ENCODE measurements at places on chromosomes 2 and 18.

- DNase-seq = no peak
Observed at GRCh38 chr18:11821643-11822237, 29.5 kb upstream of the CHMP1B start.

DNA sequence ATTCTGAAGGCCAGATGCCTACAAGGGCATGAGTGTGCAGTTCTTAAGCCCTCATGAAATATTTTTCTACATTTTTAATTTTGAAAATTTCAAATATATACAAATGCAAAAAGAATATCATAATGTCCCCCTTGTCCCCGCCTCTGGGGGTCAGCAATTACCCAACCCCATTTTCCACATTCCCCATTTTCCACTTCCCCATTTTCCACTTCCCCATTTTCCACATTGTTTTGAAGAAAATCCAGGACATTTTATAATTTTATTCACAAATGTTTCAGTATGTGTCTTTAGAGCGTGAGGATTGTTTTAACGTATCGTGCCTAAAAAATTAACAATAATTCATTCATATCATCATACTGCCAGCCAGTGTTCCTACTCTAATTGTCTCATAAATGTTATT is 403.6 kb upstream of the RAB6C start:
- no peak for DNase-seq

DNA sequence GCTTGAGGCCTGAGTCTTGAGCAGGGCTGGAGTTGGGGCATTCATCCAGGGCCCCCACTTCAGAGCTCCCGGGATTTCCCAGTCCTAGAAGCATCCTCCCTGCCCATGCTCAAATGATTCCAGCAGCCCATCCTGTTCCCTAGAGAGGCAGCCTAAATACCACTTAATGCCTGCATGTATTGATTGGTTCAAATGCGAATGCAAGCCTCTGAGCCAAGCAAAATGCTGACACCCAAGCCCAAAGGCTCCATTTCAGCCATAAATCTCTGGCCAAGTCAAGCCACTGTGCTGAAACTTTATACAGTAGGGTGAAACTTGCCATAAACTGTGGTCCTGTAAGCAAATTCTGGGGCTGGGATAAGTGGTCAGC is 279.8 kb downstream of the CLIP4 start:
- DNase-seq = no peak

- DNase-seq = no peak
Observed at GRCh38 chr2:78839259-78839658, 186.2 kb upstream of the REG3G start.

DNA sequence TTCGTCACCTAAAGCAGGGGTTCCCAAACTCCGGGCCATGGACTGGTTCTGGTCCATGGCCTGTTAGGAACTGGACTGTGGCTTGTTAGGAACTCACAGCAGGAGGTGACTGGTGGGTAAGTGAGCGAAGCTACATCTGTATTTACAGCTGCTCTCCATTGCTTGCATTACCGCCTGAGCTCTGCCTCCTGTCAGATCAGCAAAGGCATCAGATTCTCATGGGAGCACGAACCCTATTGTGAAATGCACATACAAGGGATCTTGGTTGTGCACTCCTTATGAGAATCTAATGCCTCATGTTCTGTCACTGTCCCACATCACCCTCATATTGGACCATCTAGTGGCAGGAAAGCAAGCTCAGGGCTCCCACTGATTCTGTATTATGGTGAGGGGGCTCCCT is 217.0 kb downstream of the ZFP36L2 start:
- DNase-seq = no peak

- no peak for DNase-seq
Observed at GRCh38 chr2:113298176-113298575, 19.5 kb upstream of the PAX8 start.

GRCh38 chr2:11995456-11995855 is 249.0 kb downstream of the LPIN1 start:
- DNase-seq = no peak

DNA sequence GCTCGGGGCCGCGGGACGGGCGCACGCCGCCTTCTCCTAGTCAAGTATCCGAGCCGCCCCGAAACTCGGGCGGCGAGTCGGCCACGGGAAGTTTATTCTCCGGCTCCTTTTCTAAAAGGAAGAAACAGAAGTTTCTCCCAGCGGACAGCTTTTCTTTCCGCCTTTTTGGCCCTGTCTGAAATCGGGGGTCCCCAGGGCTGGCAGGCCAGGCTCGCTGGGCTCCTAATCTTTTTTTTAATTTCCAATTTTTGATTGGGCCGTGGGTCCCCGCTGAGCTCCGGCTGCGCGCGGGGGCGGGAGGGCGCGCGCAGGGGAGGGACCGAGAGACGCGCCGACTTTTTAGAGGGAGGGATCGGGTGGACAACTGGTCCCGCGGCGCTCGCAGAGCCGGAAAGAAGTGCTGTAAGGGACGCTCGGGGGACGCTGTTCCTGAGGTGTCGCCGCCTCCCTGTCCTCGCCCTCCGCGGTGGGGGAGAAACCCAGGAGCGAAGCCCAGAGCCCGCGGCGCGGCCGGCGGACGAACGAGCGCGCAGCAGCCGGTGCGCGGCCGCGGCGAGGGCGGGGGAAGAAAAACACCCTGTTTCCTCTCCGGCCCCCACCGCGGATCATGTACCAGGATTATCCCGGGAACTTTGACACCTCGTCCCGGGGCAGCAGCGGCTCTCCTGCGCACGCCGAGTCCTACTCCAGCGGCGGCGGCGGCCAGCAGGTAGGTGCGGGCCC is 617 bp downstream of the FOSL2 start:
- DNase-seq = no peak

GRCh38 chr2:16088035-16088801 is 147.9 kb downstream of the MYCN start:
- DNase-seq = no peak

DNA sequence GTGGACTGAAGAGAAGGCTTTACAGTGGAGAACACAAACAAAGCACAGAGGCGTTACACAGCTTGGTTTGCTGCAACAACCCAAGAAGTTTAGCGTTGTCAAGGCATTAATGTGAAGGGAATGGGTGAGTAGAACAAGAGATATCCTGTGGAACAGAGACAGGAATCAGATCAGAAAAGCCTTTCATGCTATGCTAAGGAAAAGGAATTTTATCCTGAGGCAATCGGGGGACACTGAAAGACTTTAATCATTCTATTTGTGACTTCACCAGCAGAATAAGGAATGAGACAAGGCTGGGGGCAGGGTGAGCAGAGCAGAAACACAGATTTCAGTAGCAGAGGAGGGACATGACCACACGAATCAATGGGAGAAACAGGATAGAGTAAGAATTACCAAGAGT is 600.7 kb downstream of the IRS1 start:
- DNase-seq = no peak

DNA sequence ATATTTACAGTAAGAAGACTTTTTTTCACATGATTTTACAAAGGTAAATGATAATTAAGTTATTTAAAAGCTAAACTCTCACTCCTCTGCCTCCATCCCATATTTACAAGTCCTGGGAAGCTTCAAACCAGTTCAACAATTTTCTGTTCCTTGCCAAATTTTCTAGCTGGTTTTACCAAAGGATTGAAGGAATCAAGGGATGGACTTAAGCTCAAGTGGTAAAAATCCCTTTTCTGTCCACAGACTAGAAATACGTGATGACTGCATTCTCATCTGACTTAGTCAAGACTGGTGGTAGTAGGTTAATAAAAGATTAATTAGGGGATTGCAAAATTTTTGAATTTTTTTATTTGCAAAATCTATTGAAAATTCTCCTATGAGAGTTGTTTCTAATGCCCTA is 297.3 kb downstream of the MTX2 start:
- no peak for DNase-seq

DNA sequence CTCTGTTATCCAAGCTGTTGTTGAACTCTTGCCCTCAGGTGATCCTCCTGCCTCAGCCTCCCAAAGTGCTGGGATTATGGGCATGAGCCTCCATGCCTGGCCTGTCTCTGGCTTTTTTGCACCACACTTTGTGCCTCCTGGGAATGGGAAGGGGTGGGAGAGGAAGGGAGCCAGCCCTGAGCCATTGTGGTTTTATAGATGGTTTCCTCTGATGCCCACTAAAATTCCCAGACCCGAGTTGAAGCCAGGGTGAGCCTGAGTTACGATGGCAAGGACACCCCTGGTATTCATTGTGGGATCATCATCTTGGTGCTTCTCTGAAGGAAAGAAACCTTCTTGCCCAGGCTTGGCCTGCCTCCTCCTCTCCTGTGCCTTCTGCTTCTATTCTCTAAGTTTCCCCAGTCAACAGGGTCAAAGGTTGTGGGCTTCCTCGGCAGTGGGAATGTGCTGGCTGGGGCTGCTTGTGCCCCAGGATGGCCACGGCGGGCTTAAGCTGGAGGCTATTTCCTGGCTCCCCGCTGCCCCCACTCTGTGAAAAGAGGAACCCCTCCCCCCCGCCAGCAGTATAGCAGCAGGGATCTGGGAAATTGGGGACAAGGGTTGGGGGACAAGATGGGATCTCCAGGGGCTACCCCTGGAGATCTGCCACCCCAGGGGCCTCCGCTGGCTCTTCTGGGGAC is 106.2 kb downstream of the STPG4 start:
- DNase-seq = no peak

- DNase-seq = no peak
Observed at GRCh38 chr2:8592736-8593135, 89.1 kb upstream of the ID2 start.

GRCh38 chr2:213316001-213316735 is 31.9 kb downstream of the SPAG16 start:
- DNase-seq = no peak

DNA sequence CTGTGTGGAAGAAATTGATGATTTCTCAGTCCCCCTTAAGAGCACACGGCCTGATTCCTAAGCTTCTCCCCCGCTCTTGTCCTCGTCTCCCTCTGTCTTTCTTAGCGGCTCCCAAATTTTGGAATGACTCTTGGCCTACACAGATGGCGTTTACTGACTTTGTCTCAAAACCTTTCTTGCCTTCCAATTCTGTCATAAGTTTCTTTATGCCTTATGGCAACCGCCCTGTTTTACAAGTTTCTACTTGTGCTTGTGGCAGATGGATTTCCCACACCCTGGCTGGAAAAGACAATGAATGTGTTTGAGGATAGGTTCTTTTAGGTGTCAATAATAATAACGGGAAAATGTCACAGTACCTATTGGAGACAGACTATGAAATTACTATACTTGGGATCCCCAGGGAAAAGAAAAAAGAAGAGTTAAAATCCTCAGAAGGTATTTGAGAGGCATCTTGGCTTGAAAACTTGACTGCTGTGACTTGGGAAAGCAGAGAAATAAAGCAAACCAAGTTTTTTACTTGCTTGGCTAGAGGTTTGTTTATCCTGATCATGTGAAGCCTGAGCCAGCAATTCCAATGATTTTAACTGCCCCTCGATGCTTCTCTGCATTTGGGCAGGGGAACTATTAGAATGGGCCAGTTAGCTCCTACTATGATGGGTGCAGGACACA is 276.4 kb downstream of the HRH4 start:
- no peak for DNase-seq

- no peak for DNase-seq
Observed at GRCh38 chr2:147500229-147500628, 344.6 kb upstream of the ACVR2A start.

DNA sequence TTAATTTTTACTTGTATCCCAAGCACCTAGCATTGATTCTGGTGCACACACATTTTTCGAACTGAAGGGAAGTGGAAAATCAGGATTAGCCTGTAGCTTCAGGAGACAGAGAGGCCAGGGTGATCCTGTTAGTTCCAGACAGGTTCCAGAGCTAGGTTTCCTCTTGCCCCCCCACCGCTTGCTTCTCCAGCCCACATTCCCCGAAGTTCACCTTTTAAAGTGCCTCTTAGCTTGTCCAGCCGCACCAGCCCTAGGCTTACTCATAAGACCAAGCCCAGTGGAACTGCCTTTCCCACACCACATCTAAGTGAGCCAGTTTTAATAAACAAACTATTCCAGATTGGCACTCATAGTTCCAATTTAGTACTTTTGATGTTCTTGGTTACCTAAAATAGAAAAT is 898.6 kb upstream of the KLHL29 start:
- no peak for DNase-seq

- no peak for DNase-seq
Observed at GRCh38 chr2:211306929-211307328, 750.5 kb downstream of the CPS1 start.

- DNase-seq = no peak
Observed at GRCh38 chr2:29022679-29023078, 41.6 kb downstream of the TOGARAM2 start.

GRCh38 chr2:218895759-218896500 is 15.3 kb downstream of the WNT10A start:
- no peak for DNase-seq

DNA sequence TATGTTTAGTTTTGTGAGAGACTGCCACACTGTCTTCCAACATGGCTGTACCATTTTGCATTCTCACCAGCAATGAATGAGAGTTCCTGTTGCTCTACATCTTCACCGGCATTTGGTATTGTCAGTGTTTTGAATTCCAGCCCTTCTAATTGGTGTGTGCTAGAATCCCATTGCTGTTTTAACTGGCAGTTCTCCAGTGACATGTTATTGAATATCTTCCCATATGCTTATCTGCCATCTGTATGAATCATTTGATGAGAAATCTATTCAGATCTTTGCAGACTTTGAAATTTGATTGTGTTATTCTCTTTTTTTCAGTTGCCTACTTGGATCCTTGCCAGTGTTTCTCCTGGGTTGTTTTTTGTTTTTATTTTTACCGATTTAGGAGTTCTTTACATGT is 99.0 kb downstream of the SNTG2 start:
- no peak for DNase-seq

- no peak for DNase-seq
Observed at GRCh38 chr18:35588122-35588521, 6.6 kb downstream of the GALNT1 start.

GRCh38 chr2:61045226-61045625 is 20.4 kb upstream of the SANBR start:
- DNase-seq = no peak

GRCh38 chr2:37851828-37852584 is 73.1 kb upstream of the RMDN2 start:
- DNase-seq = no peak

- no peak for DNase-seq
Observed at GRCh38 chr18:50796495-50796894, 23.3 kb downstream of the MRO start.

GRCh38 chr2:41764919-41765318 is 282.9 kb upstream of the PKDCC start:
- no peak for DNase-seq

All from SHP77 treated with DMSO at 0.1 percent for 48 hours (cell line).